Liver (tissue), 10 donors: ENCODE measurements at places on chromosomes 4 and X.
A peak's percentile ranks its signal among the peaks of the same experiment; 100 is the strongest.

DNA sequence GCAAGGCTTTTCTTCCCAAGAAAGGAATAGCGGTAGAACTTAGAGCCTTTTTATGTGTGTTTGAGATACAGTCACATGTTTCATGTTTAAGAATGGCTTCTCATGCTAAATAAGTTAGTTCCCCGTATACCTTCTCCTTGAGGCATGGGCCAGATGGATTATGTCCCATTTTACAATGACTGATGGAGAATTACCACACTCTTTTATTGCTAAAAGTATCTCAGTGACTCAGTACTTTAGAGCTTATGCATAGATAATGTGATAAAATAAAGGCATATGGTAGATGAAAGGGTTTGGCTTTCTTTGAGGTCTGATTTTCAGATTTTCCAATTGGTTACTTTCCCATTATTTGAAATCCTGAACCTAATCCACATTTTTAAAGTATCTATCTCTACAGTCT is 121.8 kb upstream of the BMPR1B start:
- no peak for DNase-seq

GRCh38 chr4:132276989-132277388 is 872.1 kb upstream of the PCDH10 start:
- DNase-seq, result no peak

DNA sequence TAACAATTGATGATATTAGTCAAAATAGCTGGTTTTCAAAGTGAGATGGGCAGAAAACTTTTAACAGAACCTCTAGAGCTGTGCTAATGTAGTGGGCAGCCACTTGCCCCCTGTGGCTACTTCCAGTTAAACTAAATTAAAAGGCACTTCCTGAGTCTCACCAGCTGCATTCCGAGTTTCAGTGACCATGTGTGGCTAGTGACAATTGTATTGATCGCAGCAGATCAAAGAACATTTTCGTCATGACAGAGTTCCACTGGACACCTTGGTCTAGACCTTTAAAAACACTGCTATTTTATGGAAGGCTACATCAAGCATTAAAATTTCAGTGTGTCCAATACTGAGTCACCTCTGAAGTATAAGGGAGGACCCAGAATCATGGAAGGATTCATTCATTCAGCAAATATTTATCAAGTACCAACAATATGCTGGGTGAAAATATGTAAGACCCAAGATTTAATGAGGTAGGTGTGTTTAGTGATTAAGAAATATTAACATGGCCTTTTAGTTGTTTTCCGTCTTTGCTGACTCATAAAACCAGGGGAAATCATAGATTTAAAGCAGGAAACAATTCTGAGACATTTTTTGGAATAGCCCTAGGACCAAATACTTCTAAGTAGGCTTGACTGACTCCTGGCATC is 5.1 kb upstream of the FAT1 start:
- DNase-seq, result no peak

GRCh38 chrX:152819732-152820131 is 10.8 kb downstream of the CETN2 start:
- DNase-seq, result no peak

GRCh38 chr4:138243369-138243768 is 1.2 kb upstream of the SLC7A11 start:
- no peak for DNase-seq

- DNase-seq, result no peak
These were observed 36.3 kb downstream of the IL21 start for GRCh38 chr4:122584519-122584918.

DNA sequence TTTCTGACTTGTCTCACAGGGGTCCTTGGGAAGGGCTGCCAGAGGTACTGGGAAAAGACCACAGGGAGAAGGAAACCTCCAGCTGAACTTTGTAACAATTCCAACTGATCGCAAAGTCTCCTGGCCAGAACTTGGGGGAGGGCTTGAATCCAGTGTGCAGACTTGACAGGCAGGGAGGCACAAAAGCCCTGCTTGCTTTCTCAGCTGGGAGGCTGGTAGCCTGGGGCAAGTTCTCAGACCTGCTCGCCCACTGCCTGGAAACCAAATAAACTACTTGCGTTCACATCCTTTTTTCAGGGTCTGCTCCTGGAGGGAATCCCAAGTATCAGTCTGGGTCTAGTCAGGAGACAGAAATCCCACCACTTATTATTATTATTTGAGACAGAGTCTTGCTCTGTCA is 48.0 kb upstream of the CASK start:
- no peak for DNase-seq

GRCh38 chrX:7132335-7133049 is 15.0 kb upstream of the STS start:
- peak; percentile 34 for DNase-seq

DNA sequence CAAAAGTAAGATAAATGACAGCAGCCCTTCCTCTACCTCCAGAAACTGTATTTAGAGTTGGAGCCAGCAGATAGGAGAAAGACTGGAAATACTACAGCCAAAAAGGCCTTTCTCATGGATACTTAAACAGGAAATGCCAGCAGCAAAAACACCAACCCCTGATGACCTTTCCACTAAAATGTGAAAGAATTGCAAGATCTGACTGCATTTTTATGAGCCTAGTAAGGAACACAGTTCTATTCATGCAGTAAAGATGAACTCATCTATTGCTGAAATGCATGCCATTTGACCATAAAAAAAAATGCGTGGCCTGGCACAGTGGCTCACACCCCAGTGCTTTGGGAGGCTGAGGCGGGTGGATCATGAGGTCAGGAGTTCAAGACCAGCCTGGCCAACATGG is 19.9 kb downstream of the ABCG2 start:
- DNase-seq, result no peak

DNA sequence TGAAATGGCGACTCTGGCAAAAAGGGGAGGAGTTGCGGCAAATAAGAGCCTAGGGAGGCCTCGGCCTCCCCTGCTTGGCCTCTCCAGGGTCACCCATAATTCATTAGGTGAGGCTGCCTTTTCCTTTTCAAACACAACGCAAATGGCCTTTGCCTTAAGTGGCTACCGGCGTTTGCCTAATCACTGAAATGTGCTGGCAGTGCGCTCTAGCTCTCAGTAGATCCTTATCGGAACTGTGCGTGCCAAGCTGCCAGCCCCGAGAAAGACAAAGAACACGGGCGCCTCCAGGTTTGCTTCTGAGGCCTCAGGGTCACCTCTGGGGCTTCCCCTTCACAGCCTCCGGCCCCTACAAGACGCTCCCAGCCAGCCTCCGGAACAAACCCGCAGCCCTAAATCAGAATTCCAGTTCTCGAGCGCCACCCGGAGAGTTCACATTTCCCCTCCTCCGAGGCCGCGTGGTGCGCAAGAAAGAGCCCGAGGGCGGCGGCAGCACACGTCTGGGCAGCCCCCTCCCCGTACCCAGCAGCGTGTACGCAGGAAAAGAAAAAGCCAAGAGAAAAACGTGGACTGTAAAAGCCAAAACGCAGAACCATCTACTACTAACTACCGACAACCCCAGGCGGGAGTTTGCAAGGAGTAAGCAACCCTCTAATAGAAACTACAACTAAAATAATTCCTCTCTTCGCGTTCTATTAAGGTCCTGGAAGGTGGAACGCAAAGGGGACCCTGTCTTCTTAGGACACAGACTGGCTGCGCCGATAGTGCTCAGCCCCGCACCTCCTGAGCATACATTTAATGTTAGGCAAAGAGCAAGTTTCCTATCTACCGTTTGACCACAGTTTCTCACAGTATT is 76.5 kb upstream of the BCOR start:
- no peak for DNase-seq

DNA sequence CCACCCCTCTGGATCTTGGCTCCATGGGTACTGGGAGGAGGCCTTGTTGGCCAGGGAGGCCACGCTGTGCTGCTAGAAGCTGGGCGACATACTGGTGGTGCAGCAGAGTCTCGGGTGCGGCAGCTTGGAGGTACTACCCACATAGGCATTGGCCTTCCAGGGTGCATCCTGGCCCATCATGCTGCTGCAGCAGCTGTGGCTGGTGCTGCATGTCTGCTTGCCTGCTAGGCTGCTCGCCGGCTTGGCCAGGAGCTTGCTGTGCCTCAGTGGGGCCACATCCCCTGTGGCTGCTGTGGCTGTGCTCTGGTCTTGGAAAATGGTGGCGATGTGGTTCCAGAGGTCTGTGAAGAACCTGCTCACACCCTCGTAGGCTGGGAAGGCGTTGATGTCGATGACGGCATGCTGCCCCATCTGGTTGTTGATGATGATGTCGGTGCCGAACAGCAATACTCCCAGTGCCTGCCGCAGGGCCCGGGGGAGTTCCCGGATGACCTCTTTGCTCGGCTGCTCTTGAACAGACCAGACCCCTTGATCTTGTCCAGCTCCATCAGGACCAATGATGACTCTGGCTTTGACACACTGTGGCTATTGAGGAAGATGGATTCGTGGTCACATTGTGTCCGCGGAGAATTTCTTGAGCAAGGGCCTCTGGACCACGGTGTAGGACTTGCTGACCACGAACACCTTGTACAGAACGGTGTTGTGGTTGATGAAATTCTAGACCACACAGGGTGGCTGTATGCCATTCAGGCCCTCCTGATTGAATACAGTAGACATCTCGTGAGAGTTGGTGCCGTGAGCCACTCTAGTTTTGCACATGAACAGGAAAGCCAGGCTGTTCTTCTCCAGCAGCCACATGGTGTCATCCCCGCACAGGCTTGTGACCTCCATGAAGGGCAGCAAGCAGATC is 11.8 kb downstream of the RBM10 start:
- no peak for DNase-seq

GRCh38 chr4:122525865-122526264 is 69.3 kb upstream of the IL2 start:
- DNase-seq, result no peak

GRCh38 chr4:76752861-76753501 is 145.0 kb downstream of the SOWAHB start:
- DNase-seq, result no peak

DNA sequence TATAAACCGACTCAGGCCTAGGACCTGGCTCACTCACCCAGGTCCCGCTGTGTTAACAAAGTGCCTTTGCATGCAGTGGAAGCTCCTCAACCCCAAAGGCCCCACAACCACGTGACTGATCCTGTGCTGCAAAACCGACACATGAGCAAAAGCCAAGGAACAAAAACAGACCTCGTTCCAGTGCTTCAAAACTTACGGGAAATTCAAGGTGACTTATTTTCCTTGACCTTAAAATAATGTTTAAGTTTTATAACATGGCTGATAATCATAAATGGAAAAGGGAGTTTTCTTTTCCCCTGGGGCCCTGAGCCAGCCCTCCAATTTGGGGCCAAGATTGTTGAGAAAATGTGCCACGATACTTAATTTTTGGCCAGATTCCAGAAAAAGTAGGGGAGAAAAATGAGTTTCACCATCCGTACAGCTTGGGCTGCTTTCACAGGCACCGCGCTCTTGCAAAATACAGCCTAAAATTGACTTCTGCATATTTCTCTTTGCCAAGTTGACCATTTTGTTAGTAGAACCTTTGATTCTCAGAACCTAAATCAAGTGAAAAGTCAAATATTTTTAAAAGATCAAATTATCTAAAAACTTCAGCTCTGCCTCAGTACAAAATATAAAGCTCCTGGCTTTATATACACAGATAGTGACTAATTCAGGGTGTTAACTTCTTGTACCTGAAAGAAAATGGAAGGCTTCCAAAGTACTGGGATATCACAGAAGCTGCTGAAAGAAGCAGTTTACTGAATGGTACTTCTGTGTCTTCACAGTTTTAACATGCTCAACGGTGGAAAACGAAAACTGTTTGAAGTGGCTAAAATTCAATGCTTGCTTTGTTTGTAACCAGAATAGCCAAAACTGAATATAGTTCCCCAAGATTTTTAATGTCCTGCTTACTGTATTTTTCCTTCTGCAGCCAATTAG is 93.8 kb downstream of the APBB2 start:
- no peak for DNase-seq

- no peak for DNase-seq
These were observed 133.1 kb downstream of the IDS start for GRCh38 chrX:149371986-149372385.

- DNase-seq, result no peak
These were observed 611.9 kb upstream of the ATOH1 start for GRCh38 chr4:93216646-93217045.

- no peak for DNase-seq
These were observed 11.6 kb downstream of the MAGEB16 start for GRCh38 chrX:35809781-35810180.

DNA sequence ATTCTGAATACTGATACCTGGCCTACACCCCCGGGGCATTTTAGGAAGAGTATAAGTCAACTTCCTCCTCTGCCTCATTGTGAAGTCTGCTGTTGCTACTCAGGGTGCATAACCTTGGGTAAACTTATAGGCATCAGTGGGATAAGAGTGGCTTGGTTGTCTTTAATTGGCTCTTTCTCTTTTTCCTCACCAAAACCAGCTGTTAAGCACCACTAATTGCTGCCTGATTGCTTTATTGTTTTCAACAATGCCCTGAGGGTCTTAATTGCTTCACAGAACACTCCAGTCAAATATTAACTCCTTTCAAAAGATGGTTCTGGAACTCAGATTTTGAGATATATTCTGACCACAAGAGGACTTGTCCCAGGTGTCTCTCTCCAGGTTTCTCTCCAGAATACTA is 337.0 kb upstream of the MAGEB16 start:
- DNase-seq, result no peak

DNA sequence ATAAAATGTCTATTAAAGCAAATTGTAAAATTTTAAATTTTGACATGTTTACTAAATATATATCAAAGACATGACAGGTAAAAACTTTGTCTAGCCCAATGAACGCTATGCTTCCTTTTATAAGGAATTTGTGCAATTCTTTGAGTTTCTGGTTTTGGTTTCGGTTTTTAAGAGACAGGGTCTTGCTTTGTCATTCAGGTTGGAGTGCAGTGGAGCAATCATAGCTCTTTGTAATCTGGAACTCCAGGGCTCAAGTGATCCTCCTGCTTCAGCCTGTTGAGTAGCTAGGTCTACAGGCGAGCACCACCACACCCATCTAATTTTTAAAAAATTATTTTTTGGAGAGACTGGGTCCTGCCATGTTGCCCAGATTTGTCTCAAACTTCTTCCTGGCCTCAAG is 60.7 kb downstream of the BLTP1 start:
- no peak for DNase-seq

DNA sequence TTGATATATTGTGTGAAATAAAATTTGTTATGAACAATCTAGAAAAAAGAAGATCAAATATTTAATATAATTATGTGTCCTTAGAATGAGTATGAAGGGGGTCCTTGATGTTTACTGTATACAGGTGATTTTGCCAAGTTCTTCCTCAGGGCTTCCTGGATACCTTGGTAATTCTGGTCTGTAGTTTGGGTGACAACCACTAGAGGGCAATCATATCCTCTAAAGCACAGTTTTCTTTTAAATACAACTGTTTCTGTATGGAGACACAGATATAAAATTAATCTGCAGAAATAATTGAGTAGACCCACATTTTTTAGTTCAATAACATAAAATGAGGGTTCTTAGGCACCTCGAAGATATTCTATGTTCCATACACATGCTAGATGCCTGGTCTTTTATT is 157.7 kb downstream of the SPANXN1 start:
- DNase-seq, result no peak

- no peak for DNase-seq
These were observed 367.3 kb upstream of the CASK start for GRCh38 chrX:42290608-42291007.

DNA sequence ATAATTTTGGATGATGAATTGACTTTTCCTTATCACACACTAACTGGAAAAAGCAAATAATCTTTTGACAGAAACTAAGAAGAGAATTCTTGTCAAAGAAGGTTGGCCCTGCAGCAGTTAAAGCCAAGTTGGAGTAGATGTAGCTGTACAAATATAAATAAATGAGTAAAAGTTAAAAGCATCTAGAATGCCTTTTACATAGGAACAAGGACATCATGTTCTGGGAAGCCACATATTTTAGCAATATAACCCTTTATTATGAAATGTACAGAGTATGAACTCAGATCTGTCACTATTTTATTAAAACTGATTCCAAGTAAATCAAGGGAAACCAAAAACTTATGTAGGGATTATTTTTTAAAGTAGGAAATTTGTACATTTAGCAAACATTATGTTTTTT is 269.4 kb upstream of the FAT4 start:
- no peak for DNase-seq
